NCI-H187 treated with DMSO at 0.1 percent for 48 hours (cell line): ENCODE measurements at places on chromosomes 13 and 19.

DNA sequence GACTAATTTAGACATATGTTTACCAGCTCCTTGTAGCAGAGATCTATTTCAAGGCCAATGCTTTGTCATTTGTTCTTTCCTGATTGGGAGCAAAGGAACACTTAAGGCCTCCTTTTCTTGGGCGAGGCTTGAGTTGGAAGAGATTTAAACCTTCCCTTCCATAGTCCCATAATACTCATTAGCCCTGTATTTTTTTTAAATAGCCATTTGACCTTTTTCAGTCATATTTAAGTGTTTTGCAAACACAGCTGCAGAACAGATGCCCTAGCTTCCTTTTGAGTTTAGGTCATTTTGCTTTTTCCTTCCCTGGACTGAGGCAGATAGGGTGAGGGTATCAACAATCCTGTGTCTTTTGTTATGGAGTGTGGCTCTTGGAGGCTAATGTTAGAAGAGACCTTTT is 198.3 kb downstream of the NBEA start:
- DNase-seq: no peak

GRCh38 chr19:7883105-7883504 is 5.2 kb upstream of the LRRC8E start:
- no peak for DNase-seq

DNA sequence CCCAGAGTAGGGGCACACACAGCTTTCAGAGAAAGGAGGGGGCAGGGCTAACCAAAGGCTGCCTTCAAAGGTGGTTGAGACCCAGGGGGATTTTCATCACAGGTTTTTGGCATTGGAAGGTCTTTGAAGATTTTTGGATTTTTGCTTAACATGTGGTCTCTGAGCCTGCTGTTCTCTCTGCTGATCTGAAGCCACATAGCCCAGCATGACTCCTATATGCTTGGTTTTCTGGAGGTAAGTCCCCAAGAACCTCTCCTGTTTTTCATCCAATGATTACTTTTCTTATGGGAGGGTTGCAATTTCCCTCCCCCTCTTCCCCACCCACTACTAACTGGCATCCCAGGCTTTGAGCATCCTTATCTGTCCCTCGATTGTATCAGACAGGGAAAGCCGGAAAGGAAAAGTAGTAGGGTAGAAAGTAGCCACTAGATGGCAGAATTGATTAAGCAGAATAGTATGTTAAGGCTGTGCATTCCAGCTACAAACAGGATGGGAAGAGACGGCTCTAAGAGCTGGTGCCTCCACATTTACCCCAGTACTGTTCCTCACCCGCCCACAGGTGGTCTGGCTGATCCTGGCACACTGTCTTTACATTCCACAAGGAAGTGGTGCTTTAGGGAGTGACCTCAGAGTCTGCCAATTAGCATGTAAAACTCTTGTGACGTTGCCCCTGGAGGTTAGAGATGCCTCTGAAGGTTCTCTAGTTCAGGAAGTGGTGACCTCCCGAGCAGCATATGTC is 218.9 kb upstream of the EDNRB start:
- peak; percentile 47 for DNase-seq

GRCh38 chr13:76383676-76384461 is 502.3 kb downstream of the KCTD12 start:
- no peak for DNase-seq

DNA sequence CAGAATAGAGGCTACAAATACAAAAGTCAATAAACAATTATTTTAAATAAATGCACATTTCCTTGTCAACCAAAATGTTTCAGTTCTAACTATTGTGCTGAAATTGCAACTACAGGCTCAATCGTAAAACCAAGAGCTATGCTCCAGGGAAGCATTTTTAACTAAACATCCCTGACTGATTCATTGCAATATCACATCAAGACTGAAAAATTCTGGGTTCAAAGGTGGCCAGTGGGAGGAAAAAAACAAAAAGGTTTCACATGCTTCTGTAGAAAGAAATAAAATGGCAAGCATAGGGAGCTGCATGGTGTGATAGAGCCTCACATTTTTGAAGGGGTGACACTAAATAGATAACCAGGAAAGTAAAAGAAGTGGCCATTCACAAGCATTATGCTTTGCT is 862.8 kb downstream of the PCDH9 start:
- DNase-seq: no peak

DNA sequence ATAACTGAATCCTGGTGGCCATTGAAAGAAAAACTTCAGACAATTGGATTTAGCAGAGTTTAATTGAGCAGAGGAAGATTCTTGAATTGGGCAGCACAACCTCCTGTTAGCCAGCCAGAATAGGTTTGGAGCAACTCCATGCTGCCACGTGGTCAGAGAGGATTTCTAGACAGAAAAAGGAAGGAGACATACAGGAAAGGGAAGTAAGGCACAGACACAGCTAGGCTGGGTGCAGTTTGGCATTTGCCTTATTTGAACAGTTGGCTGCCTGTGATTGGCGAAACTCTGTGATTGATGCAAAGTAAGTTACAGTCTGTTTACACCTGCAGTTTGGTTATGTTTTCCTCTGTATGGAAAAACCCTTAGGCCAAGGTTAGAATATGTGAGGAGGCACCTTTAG is 85.8 kb upstream of the SPATA13 start:
- DNase-seq: no peak

GRCh38 chr19:32719611-32720059 is at the start of gene TDRD12:
TDRD12 (plus strand) TSS chr19:32719767; CDS start chr19:32720073, 306 bp downstream.
- DNase-seq: no peak

DNA sequence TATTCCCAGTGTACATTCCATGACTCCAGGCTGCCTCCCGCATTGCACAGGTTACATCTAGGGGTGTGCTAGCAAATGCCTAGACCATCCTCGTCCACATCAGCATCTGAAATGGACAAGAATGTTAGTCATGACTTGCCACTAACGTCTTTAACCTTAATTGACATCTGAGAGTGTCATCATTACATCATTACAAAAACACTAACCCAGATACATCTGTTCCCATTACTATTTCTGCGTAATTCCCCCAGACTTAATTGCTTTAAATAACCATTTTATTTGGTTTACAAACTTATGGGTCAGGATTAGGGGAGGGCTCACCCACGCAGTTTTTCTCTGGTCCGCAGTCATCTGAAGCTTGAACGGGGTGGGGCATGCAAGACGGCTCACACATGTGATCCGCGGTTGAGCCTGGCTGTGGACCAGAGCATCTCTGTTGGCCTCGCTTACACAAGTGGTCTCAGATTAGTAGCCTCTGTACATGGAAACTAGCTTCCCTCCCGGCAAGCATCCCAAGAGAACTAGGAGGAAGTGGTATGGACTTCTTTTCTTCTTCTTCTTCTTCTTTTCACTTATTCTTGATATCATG is 15.9 kb downstream of the KL start:
- no peak for DNase-seq

GRCh38 chr13:50425772-50426171 is 410.5 kb downstream of the KCNRG start:
- DNase-seq: no peak

DNA sequence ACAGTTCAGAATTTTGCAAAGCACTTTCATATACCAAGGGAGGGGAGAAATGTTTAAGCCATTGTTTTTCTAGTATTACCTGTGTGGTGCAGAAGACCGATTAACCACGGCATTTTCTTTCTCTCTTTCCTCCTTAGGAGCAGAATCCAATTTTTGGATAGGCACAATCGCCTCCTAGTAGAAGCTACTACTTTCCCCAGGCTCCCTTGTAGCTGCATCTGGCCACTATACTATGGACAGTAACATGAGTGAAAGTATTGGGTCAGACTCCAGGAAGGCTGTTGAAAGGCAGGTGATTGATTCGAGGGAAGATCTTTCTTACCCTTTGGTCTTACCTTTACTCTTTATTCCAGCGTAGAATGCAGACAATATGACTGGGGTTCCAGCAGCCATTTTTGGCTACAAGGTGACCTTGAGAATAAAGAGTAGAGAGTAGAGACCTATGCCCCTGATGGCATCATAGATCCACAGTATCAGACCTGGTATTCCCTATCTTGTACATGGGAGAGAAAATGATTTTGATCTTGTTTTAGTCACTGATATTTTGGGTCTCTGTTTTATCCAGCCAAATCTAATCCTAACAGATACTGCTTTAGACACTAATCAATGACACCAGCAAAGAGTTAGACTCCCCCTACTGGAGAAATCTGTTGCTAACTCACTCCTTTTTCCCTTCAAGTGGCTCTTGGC is 77.0 kb downstream of the LRRC63 start:
- DNase-seq: peak; percentile 9

DNA sequence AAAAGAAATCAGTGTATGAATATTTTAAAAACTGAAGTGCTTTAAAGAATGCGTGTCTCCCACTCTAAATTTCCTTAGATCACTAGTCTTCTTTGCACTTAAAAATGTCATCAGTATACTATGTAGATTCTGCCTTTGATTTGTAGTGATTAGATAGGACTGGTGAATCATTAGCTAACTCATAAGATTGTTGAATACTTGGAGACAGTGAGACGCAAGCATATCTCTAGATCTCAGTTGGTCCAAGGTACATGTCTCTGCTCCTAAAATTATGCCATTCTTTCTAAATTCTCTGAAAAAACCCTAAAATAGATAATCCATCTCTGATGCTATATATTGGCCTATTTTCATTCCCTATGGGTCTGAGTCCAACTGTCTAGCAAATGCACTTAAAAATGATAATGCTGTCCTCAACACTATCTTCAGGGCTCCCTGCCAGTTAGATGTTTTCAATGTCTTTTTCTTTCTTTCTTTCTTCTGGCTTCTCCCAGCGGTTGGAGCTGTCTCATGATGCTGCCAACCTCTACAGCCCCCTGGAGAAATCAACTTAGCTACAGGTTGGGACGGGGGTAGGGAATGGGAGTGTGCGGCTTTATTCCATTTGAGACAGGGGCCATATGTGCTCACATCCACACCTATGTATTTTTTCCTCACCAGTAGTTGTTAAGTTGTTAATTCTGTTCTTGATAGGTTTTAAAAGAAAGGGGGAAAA is 301.0 kb downstream of the NDFIP2 start:
- DNase-seq: no peak
